ENCODE measurements at places on chromosomes 3 and 15.

GRCh38 chr3:53485675-53486403, 8.6 kb upstream of the CACNA1D start:
- no peak for DNase-seq

- DNase-seq, result no peak
These were observed 126.5 kb downstream of the FAM43A start for GRCh38 chr3:194812176-194812575.

DNA sequence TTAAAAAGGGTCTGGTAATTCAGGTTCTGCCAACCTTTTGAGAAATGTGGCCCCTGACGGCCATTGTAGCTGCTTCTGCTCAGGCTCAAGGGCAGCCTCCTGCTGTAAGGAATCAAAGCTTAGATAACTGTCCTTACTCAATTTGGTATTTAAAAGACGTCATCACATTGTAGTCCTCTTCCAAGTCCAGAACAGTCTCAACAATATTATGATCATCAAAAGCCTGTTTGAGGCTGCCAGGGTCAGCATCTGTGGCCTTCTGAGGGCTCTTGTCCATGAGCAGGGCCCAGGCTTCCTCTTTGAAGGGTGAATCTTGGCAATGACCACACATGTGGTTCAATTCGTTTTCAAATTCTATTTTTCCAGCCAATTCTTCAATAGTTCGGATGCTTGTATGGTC, 6.0 kb downstream of the C3orf62 start:
- DNase-seq, result no peak

DNA sequence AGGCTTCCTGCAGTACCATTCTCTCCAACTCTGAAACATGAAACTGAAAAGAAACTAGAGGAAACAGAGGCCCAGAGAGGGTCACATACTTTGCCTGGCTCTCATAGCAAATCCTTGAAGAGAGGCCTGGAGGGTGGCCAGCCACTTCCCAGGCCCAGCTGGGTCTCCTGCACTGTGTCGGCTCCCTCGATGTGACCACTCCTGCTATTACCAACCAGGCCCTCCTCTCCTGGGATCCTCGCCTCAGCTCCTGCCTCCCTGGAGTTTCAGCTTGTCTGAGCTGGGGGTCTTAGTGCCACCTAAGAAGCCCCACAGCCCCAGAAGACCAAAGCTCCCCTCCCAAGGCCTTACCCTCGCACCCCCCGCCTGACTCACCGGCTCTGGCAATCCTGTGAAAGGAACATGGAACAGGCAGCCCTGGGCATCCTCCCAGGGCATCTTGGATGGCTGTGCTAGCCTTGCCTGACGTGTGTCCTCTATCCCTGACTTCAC, 4.6 kb downstream of the LOXL1 start:
- no peak for DNase-seq

DNA sequence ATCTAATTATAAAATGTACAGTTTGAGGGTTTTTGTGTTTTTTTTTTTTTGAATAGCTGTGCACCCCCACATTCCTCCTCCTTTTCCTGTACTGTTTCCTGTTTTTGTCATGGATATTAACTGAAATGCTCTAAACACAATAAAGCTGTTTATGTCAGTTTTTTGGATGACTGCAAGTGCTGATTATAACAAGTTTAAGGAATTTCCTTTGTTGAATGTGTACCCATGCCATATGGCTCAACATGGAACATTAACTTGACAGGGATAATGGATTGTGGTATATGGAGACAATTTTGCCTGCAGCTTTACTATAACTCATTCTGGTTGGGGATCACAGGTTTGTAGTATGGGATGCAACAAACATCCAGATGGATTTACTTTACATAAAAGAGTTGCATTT, 216.4 kb downstream of the TCF12 start:
- DNase-seq, result no peak

DNA sequence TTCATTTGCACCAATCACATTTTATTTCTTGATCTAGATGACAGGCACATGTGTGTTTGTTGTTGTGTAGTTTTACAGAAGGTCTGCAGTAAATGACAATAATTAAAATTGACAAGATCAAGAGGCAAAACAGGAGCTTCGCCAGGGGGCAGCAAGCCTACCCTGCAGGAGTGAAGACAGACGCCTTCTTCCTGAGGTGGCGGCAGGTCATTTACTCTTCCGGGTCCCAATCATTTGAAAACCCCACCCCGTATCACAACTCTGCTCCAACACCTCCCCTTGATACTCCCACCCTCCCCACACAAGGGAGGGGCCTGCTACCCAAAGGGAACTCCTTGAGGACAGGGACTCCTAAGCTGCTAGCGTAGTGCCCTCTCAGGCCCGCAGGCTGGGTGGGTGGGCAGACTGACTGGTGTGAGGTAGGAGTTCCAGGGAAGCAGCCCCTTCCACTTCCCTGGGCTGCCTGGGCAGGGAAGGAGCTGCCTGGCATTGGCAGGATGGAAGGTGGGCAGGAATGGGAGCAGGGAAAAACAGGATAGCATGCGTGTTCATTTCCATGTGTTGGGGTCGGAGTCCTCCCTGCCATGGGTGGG, 13.1 kb downstream of the CHDH start:
- DNase-seq, result no peak

GRCh38 chr3:159789017-159789416, 199.6 kb upstream of the IL12A start:
- DNase-seq, result no peak
